Fibroblast of villous mesenchyme (primary cell): ENCODE measurements at places on chromosomes 11 and 22. TPM values are rescaled to one million over a fixed set of nuclear protein-coding genes. Genes with fewer than 3 reads are reported as not detected.

Gene TSPAN18
- under 0.01 and 0.64 TPM in 2 replicates for total RNA-seq

GRCh38 chr11:61121192-61121831, 19.0 kb downstream of the CD5 start:
- no peak for DNase-seq

Gene FGF4
- not detected in 2 replicates for total RNA-seq

Gene C11orf87
- total RNA-seq: not detected in 2 replicates

Gene BTG4
- total RNA-seq: not detected in 2 replicates

GRCh38 chr11:69939551-69940245, 120.5 kb upstream of the FGF3 start:
- DNase-seq: peak; percentile 74

Gene TAF6L
- 16.8 and 22.2 TPM in 2 replicates for total RNA-seq

- DNase-seq: no peak
These were observed 129.1 kb downstream of the APOL5 start for GRCh38 chr22:35846804-35847203.

DNA sequence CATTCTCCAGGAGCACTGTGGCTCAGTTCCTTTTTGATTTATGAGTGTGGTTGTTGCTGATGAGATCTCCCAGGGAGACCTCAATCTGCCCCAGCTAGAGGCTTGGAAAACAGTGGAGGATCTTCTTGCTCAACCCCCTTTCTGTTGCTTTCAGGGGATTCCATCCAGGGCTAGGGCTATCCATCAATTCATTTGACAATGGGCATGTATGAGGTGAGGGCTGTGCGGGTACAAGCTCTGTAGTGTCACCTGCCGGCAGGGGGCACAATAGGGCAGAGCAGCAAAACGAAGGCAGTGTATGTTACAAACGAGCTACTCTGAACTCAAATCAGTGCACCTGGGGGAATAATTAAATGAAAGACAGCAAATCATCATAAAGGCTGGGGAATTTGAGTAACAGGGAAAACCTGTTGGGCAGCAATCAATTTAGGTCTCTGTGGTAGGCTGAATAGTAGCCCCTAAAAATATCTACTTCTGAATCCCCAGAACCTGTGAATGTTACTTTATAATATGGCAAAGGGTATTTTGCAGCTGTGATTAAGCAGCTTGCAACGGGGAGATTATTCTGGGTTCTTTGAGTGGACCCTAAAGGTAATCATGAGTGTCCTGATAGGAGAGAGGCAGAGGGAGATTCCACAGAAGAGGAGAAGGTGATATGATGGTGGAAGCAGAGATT, 170.3 kb upstream of the ZBED5 start:
- peak; percentile 61 for DNase-seq

- no peak for DNase-seq
These were observed 76.7 kb downstream of the TRIM29 start for GRCh38 chr11:120061036-120061760.

GRCh38 chr22:41931701-41932269, 5.2 kb upstream of the TNFRSF13C start:
- DNase-seq: no peak

GRCh38 chr11:44839458-44840084, 111.1 kb downstream of the TP53I11 start:
- no peak for DNase-seq

- no peak for DNase-seq
These were observed 99.4 kb upstream of the SORL1-AS1 start for GRCh38 chr11:121552154-121552553.

DNA sequence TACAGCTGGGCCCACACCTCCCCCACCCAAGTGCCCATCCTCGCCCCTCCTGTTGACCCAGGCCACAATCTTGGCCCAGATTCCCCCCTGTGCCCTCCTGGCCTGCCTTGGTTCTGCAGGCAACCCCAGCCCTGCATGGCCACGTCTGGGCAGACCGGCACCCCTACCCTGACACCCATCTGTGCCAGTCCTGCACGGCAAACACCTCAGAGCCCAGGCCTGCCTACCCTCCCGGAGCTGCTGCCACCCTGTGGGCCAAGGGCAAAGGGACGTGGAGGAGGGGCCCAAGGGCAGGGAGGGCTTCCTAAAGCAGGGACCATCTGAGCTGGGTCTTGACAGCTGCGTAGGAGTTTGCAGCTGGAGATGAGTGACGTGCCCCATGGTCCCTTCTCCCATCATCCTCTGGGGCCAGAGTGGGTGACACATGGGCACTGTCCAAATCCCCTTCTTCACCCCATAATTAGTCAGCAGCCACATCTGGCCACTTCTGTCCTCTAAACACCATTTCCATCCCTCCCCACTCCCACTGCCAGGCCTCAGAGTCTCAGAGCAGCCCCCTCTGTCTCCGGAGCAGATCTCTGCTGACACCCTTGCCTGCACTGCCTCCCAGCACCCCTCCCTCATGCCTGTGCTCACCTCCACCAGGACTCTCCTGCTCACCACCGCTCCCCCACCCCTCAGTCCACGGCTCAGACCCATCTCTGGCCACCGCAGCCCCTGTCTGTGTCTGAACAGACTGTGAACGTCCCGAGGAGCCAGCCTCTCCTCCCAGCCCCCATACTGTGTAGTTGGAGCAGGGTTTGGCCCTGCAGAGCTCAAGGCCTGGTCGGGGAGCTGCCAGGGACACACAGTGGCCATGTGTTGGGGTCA, 35.6 kb upstream of the PPARA start:
- no peak for DNase-seq

Gene SCGB1A1
- not detected in 2 replicates for total RNA-seq

DNA sequence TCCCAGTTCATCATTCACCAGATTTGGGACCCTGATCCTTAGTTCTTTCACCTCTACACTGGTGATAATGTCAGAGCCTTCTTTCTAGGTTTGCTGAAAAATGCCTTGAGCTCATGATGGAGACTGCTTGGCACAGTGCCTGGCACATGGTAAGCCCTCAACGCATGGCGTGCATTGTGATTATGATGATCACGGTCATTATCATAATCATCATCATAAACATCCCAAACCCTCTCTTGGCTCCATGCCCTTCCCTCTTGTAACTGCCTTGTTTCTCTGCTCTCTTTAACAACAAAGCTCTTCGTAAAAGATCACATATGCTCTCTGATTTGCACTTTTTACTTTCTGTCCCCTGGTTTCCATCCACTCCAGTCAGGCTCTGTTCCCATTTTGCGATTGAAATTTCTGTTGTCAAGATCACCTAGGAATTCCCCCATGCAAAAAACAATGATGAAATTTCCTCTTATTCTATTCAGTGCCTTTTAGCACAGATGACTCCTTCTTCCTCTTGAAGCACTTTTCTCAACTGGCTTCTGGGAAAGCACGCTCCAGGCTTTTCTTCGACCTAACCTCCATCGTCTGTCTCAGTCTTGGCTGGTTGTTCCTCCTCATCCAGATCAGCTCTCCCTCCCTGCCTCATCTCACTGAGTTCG, 479.1 kb downstream of the OPCML start:
- no peak for DNase-seq

Gene PPFIBP2
- total RNA-seq: 9.7 and 20.3 TPM in 2 replicates

DNA sequence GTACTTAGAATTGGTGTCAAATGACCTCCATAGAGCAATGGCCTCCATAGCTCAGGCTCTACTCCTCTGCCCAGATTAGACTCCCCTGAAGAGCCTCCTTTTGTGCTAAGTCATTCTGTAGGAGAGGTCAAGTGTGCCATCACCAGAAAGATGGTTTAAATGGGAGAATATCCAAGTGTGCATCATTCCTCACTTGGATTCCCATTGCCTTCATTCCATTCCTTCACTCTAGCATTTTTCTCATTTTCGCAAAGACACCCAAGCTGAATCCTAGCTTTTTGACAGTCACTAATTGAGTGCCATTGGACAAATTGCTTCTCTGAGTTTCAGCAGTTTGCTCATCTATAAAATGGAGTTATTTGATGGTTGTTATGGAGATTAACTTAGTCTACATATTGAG, 16.9 kb downstream of the CLMP start:
- DNase-seq: no peak

DNA sequence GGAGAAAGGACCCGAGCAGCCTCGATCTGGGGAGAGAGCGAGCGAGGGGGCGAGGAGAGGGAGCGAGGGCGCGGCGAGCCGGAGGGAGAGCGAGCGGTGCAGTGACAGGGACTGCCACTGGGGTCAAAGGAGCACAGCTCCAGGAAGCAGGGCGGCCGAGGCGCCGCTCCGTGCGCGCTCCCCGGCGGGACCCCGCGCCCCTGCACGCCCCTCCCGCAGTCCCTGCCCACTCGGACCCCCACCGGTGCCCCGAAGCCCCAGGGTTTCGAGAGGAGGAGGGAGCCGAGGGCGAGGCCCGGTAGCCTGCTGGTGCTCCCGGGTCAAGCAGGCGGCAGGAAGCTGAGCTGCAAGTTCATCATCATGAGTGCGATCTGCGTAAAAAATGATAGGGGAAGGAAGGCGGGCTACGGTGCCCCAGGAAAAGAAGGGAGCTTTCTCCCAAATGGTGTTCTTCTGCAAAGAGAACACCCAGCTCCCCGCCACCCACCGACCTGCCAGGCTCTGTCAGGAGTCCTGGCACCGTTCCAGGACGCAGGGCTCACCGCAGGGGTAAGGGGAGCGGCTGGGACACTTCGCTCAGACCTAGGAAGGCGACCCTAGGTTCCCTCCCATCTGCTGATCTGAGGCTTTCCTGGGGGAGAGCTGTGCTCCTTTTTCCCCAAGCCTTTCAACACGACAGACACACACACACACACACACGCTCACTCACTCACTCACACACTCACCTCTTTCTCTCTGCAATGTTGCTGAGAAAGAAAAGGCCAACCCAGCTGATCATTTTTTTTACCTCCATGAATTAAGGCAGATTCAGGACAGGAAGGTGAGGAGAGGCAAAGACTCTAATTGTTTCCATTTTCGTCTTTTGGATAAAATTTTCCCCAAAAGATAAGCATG, at the start of gene MPPED2:
TSS of gene MPPED2 (minus strand) at position 103 of the 894 bp plus-strand sequence. CDS start 5,980 bp downstream, outside the sequence.
- DNase-seq: no peak
